ENCODE measurements at places on chromosomes 13 and 19. TPM values are rescaled to one million over a fixed set of nuclear protein-coding genes. Genes with fewer than 3 reads are reported as not detected.

Gene CEACAM16
- total RNA-seq = not detected

Gene MYH14
- total RNA-seq = not detected

Gene ZBTB32
- total RNA-seq = 420 TPM

Gene NLRP11
- not detected for total RNA-seq
